ENCODE measurements at places on chromosomes 4 and X.

DNA sequence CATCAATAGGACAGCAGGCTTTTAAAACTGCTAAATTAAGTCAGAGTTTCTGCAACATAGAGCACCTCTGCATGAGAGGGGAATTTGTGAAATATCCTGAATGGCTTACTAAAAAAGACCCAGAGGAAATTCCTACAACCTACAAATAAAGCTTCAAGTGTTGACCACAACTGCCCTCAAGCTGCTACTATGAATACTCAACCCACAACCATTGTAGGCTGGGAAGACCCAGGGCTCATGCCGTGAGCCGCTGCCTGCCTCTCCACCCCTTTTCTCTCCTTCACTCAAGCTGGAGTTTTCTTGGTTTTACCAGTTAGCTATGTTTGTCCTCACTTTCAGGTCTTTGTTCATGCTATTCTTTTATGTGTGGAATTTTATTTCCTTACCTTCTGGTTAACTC is 151.6 kb downstream of the EMCN start:
- DNase-seq, result no peak

GRCh38 chr4:66574145-66574978 is 904.1 kb upstream of the EPHA5 start:
- DNase-seq, result no peak

DNA sequence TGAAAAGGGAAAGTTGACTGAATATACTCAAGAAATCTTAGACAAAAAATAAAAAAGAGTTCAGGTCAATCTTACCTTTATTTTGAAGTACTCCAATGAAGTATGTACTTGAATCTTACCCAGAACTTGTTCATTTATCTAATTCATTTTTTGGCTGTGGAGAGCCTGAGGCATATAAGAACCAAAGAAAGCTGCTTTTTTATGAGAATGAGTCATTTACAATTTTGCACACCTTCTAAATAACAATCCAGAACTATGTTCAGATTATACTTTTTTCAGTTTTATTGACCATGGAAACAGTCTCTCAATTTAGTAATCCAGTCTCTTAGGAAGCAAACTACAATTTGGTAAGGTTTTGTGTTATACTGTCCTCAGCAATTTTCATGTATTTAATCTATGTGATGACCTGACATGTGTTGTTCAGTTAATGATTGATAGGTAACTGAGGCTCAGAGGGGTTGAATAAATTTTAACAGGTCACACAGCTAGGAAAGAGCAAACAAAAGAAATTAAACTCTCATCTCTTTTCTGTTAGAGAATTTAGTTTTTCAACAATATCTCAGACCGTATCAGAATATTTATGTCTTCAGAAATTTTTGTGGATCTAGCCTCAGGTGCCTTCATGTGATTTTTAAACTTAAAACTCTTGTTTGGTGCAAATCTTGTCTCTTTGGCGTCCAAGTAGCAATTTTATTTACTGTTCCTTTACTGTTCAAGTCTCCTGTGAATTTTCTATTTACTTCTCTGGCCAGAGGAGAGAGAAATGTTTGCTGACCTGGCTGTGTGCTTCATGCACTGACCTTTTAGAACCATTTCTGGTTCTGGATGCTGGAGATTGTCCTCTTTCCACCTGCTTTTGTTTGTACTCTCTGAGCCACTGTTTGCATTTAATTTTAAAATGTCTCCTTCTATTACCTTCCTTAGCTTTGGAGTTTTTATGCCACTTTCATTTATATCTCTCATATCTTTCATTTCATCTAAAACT is 1453.4 kb downstream of the STIM2 start:
- DNase-seq, result no peak

- peak; percentile 74 for DNase-seq
Measured at GRCh38 chr4:143700046-143700415, 444 bp downstream of the FREM3 start.

GRCh38 chr4:180059216-180059881 is 2183.9 kb upstream of the TENM3 start:
- DNase-seq, result no peak

DNA sequence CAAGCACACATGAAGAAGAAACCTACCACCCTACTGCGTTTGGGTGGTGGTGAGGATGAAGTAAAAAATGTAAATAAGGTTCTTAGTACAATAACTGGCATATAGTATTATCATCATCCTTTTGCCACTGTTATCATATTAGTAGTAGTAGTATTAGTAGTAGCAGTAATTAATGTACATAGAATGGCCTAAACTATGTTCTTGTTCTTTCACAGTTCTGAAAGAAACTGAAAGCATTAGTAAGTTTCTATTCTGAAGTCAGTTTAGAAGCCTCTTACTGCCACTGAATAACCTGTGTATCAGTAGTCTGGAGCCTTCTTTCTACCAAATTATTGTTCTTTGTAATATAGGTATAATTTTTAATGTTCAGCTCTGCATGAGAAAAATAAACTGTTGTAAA is 21.0 kb downstream of the COL4A6 start:
- DNase-seq, result no peak

DNA sequence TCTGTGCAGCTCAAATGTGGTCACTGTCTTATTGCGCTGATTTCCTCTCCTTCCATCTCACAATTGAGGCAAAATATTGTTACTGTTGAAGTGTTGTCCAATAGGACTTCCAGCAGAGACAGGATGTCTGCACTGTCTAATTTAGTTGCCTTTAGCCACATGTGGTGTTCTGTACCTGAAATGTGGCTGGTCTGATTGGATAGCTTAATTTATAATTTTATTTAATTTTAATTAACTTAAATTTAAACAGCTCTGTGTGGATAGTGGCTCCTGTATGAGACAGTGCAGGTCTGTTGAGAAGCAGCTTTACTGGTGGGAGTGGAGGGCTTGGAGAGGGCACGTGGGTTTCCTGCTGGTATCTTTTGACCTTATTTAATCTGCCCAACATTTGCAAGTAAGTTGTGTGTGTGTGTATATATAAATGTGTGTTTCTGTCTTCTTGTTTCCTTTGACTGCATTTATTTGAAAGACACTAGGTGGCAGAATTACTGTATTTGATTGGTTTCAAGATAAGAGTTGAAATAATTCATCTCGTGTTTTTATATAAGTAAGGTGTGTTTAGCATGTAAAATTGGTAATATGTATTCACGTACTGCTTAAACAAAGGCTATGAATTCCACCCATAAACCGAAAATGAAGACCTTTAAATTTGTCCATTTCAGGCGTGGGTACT is 55.3 kb upstream of the MSANTD1 start:
- no peak for DNase-seq

DNA sequence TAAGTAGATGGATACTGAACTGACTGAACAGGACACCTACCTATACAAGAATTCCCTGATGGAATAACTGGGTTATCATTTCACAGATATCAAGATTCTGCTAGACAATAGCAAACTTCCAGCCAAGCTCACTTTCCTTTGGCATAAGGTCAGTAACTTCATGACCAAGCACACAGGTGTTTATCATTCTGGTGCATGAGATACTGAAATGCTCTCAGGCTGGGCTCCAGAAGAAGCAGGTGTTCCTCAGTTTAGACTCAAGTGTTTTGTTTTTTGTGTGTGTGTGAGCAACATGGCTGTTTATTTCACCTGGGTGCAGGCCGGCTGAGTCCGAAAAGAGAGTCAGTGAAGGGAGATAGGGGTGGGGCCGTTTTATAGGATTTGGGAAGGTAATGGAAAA is 201.5 kb upstream of the SPOCK3 start:
- no peak for DNase-seq

GRCh38 chr4:54107951-54108748 is 8.2 kb downstream of the GSX2 start:
- DNase-seq, result no peak

DNA sequence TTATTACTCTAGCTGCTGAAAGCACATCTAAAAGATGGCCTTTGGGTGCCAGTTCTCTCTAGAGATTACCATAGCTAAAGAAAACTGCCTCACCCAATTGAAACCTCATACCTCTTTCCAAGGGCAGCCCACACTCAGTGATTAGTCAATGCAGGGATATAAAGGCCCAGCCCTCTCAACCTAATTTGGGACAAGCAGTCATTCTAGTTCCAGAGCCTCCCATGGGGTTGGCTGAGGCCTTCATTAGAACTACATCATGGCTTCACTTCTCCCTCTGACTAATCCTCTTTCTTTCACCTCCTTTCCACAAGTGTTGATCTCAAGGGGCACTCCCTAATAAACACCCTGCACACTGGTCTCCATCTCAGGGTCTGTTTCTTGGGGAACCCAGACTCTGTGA is 38.5 kb upstream of the C1GALT1C1 start:
- DNase-seq, result no peak

Data from right cardiac atrium (tissue), 5 donors.